ENCODE measurements at places on chromosomes 1 and 21. TPM values are rescaled to one million over a fixed set of nuclear protein-coding genes. Genes with fewer than 3 reads are reported as not detected.

RNF186 gene
- total RNA-seq: not detected

PLA2G2D gene
- total RNA-seq: not detected

ACOT11 gene
- 20.9 TPM for total RNA-seq

DNA sequence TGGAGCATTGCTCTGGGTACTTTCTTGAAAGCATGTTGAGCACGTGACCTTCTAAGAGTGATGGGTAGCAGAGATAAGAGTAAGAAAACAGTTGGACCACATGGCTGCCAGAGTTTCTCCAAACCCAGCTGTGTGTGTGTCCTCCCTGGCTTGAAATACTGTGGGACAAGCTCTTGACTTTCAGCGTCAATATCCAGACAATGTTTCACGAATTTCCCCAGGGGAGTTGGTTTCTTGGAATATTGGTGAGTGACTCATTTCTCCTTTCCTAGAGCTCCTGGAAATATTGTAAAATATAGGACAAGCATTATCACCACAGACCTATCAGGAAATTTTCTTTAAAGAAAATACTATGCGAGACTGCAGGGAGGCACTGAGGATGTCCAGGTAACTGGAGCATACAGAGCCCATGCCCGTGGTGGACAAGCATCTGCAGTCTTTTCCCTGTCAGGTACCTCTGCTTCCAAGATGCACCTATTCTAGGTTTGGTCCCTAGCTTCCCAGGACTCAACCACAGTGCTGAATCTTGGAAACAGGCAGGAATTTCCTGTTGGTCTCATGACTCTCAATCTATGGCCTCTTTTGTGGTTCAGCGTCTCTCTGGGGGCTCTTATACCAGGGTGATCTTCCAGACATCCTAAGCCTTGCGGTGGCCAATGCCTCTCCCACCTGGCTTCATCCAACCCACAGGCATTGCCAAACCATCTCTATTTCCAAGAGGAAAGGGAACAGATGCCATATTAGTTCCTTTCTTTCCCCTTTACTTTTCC, 67.4 kb downstream of the KCNJ6 start:
- no peak for DNase-seq

DNA sequence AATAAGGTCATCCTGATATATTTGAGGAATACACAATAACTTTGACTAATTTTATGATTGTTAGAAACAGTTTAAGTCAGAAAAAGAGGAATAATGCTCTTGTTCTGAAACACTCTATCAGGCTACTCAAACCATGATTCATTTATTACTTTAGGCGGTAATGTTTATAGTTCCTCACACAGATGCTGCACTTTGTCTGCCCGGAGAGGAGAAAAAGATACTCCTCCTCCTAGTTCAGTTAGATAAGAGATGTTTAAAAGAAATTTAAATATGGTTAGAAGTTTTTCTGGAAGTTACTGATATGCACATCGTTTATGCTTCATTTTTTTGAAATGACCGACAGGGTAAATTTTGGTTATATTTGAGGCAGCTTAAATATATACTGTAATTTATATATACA, 103.0 kb downstream of the ZMYM4 start:
- no peak for DNase-seq

- peak; percentile 17 for DNase-seq
Measured at GRCh38 chr21:46171585-46171984, 12.7 kb downstream of the SPATC1L start.

Data from aorta (tissue), 5 donors.